ENCODE measurements at places on chromosomes 1 and 21.

- H3K36me3 ChIP-seq, result no peaks in the 10 kb centered on the region
- no peak overlapping the region for H3K4me3 ChIP-seq
- H3K27ac ChIP-seq, result no peak overlapping the region
These were observed 1244.8 kb upstream of the TMPRSS15 start for GRCh38 chr21:19648391-19648790.

DNA sequence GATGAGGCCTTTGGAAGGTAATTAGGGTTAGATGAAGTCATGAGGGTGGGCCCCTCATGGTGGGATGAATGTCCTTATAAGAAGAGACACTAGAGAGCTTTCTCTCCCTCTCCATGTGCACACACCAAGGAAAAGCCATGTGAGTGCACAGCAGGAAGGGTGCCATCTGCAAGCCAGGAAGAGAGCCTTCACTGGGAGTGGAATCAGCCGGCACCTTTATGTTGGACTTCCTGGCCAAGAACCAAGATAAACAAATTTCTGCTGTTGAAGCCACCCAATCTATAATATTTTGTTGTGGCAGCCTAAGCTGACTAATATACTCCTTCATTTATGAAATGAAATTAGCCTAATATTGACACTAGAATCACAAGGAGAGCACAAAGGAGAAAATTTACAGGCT, 38.2 kb upstream of the PKP1 start:
- no peaks in the 10 kb centered on the region for H3K36me3 ChIP-seq
- peaks cover 46% of the 10 kb centered on the region for H3K27me3 ChIP-seq
- H3K4me1 ChIP-seq, result peaks cover 4% of the 10 kb centered on the region
- no peak overlapping the region for H3K27ac ChIP-seq
- no peak for DNase-seq

GRCh38 chr21:17427831-17428483, 84.9 kb upstream of the CXADR start:
- H3K27ac ChIP-seq, result no peak overlapping the region
- H3K4me3 ChIP-seq, result no peak overlapping the region
- DNase-seq, result no peak

DNA sequence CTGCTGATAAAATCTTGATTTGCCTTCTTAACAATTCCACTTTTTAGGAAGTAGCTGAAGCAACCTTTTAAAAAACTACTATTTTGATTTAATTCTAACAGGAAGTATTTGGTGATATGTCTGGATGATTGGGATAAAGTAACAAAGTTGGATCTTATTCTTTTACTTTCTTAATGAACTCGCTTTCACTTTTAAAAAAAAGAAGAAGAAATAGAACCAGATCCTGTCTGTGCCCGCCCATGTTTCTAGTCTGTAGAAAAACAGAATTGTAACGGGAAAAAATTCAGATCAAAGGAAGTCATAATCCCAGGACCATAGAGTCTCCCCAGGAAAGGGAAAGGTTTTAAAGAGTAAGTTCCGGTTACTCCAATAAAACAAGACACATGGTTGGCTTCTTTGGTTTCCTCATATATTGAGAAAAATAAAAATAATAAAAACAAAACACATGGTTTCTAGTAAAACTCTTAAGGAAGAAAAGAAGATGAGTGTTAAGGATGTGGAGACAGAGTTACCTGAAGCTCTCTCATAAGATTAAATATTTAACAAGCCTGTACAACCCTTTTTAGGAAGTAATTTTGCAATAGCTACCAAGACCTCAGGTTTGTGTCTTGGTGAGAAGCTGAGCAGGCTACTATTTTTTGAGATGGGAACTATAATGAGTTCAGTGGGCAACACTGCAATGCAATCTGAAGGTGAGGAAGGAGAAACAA, 4.9 kb downstream of the CD48 start:
- H3K4me1 ChIP-seq, result no peaks in the 10 kb centered on the region
- no peaks in the 10 kb centered on the region for H3K36me3 ChIP-seq
- H3K27me3 ChIP-seq, result no peaks in the 10 kb centered on the region
- no peak for DNase-seq
- H3K27ac ChIP-seq, result no peak overlapping the region

DNA sequence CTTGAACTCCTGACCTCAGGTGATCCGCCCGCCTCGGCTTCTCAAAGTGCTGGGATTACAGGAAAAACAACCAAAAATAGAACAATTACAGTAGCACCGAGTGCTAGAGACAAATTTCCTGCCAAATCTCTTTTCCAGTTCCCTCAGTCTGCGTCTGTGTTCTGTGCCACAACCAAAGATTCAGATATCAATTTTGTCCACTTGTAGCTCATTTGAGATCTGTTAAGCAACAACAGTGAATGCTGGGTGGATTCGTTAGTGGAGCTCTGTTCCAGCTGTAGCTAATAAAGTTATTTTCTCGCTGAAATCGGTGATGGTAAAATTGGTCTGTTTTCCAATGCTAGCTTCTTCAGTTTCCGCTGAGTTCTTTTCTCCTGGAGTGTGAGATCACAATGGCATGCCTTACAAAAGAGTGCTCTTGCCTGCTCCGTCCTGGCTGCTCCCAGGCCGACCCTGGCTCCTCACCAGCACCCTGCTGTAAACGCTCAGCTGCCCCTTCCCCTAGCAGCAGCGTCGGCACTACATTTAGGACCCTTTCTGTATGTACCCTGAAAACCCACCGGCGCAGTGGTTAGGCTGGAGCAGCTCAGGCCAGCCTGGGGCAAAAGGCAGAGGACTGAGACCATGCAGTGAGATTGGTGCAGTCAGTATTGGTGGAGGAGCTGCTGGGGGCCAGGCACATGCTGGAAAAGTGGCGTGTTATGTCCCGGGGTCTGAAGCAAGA, 395.4 kb downstream of the KIF26B start:
- peaks cover 22% of the 10 kb centered on the region for H3K27me3 ChIP-seq
- H3K27ac ChIP-seq, result no peak overlapping the region
- no peaks in the 10 kb centered on the region for H3K36me3 ChIP-seq
- DNase-seq, result no peak
- no peak overlapping the region for H3K4me3 ChIP-seq

- no peaks in the 10 kb centered on the region for H3K27me3 ChIP-seq
- H3K4me3 ChIP-seq, result no peak overlapping the region
- no peaks in the 10 kb centered on the region for H3K36me3 ChIP-seq
- DNase-seq, result no peak
- H3K4me1 ChIP-seq, result no peaks in the 10 kb centered on the region
These were observed 229.0 kb downstream of the FMN2 start for GRCh38 chr1:240320659-240321058.

DNA sequence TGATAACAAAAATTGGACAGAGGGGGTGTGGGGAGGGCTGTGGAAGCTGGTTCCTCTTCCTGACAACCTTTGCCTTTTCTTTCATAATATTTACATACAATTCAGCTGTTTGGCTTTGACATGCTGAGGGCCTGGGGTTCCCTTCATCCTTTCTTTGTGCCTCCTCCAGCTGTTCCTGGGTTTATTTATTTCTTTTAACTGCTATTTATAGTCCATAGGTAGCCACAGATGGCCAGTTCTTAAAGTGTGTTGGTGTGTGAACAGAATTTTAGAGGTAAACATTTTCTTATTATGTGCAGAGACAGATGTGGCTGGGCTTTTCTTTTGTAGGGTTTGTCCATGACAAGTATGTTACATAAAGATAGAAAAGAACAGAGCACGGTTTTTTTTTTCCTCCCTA, 34.1 kb upstream of the CNIH3 start:
- no peak overlapping the region for H3K27ac ChIP-seq
- no peak overlapping the region for H3K4me3 ChIP-seq
- H3K4me1 ChIP-seq, result peaks cover 5% of the 10 kb centered on the region
- H3K27me3 ChIP-seq, result no peaks in the 10 kb centered on the region
- no peak for DNase-seq

- no peaks in the 10 kb centered on the region for H3K36me3 ChIP-seq
- no peaks in the 10 kb centered on the region for H3K27me3 ChIP-seq
- H3K27ac ChIP-seq, result no peak overlapping the region
- H3K4me1 ChIP-seq, result no peaks in the 10 kb centered on the region
These were observed 166.8 kb upstream of the KCNJ6 start for GRCh38 chr21:38082936-38083485.

DNA sequence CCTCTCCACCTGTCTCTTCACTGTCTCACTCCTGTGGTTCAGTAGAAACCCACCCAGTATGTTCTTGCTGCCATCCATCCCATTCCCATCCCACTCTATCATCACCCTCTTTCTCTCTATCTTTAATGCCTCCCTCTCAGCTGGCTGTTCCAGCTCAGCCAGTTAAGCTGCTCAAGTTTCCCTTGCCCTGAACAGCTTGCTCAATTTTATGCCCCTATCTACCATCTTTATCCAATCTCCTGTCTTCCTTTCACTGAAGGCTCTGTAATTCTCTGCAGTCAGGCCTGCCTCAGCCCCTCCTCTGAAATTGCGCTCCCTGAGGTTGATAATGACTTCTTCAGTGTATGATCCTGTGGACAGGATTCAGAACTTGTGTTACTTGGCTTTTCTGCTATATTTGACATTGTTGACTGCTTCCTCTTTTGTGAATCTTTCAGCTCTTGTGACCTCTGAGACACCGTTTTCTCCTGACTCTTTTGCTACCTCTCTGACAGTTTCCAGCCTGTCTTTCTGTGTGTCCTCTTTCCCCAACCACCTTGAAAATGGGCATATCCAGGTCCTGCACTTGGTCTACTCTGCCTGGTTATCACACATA, 13.9 kb upstream of the BCAR3 start:
- no peak overlapping the region for H3K4me3 ChIP-seq
- H3K27ac ChIP-seq, result no peak overlapping the region
- no peaks in the 10 kb centered on the region for H3K27me3 ChIP-seq
- DNase-seq, result no peak
- H3K4me1 ChIP-seq, result peaks cover 96% of the 10 kb centered on the region

DNA sequence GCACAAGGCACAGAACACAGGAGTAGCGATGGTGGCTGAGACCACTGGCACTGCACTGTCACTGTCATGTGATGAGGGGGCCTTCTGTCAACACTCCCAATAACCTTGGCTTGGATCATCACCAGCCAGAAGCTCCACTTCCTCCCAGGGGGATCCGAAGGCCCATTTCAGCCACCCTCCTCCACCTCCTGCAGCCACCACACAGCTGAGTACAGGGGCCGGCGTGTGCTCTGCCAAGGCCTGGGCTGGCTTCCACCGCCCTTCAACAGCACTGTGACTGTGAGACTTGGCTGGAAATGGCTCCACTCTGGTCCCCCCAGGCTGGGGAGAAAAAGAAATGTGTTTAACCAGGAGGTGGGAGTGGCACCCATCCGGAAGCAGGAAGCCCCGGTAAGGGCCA, 9.9 kb upstream of the NADK start:
- peaks cover 71% of the 10 kb centered on the region for H3K36me3 ChIP-seq
- no peak overlapping the region for H3K4me3 ChIP-seq
- no peaks in the 10 kb centered on the region for H3K27me3 ChIP-seq
- H3K4me1 ChIP-seq, result peaks cover 4% of the 10 kb centered on the region

GRCh38 chr1:156129687-156130577, 15.4 kb downstream of the LMNA start:
- H3K4me3 ChIP-seq, result peak overlapping the region; percentile 0
- no peaks in the 10 kb centered on the region for H3K27me3 ChIP-seq
- H3K4me1 ChIP-seq, result peaks cover 43% of the 10 kb centered on the region
- DNase-seq, result peak; percentile 93
- peak overlapping the region; percentile 95 for H3K27ac ChIP-seq
- H3K36me3 ChIP-seq, result peaks cover 42% of the 10 kb centered on the region

- H3K36me3 ChIP-seq, result no peaks in the 10 kb centered on the region
- H3K27me3 ChIP-seq, result no peaks in the 10 kb centered on the region
- DNase-seq, result no peak
- no peaks in the 10 kb centered on the region for H3K4me1 ChIP-seq
These were observed 6.6 kb downstream of the FMO1 start for GRCh38 chr1:171254859-171255258.

DNA sequence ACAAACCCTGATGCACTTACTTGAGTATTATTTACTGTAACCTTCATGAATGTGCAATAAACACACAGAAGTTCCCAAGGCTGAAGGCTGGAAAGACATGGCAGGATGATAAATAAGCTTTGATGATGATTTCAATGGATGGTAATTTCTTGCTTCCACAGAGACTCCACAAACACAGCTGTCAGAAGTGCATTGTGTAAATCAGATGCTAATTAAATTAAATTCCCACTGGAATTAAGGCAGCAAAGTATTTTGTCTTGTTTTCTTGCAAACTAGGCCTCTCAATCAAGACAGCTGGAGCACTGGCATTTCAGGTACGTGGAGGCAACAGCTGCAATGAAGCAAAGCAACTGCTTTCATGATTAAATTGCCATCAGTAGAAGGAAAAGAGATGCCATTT, 24.1 kb downstream of the FAM177B start:
- no peak for DNase-seq
- H3K4me3 ChIP-seq, result no peak overlapping the region
- H3K27me3 ChIP-seq, result no peaks in the 10 kb centered on the region
- no peaks in the 10 kb centered on the region for H3K36me3 ChIP-seq

Measured in HCT116 (cell line).